Activated CD4-positive, CD25-positive, alpha-beta regulatory T cell treated with anti-CD3 and anti-CD28 coated beads, Interleukin-2, amount 50 U/mL, for 72 hours (primary cell): ENCODE measurements at places on chromosomes 16 and 17.

GRCh38 chr16:20441191-20441590, 10.1 kb upstream of the ACSM2A start:
- no peak for DNase-seq

GRCh38 chr16:28167730-28168129, 44.0 kb downstream of the XPO6 start:
- no peak for DNase-seq

- no peak for DNase-seq
Measured at GRCh38 chr16:10338426-10338825, 47.4 kb upstream of the ATF7IP2 start.

- DNase-seq, result no peak
Measured at GRCh38 chr16:81061307-81061640, 15.8 kb downstream of the C16orf46 start.

DNA sequence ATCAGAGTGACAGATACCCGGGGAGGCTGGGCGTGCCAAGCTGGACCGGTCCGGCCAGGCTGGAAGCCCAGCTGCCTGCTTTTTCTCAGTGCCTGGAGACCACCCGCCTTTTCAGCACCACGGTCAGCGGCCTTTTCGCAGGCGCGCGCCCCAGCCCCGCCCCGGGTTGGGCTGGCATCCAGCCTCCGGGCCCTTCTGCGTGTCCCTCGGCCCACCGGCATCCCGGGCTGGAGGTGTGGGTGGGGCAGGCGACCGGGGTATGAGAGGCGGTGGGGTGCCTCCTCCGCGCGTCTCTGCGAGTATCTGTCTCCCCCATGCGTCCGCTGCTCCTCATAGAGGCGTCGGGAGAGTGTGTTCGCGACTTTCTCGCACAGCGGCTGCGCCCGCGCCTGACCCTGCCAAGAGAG, 102.5 kb downstream of the MRM1 start:
- peak; percentile 41 for DNase-seq

DNA sequence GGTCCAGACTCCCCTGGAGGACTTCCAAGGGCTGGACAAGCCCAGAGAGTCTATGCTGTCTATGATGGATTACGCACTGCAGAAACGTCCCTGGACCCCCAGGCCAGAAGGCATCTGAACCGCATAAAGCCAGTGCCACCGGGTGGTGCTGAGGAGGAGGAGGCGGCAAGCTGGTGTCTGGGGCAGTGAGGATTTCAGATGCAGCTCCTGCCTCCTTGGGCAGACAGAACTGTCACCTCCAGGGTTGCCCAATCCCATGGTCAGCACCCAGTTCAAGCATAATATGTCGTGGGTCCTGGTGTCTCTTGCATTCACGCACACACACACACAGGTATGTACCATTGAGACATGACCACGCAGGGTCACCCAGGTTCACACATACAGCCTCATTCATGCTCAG, 25.6 kb downstream of the RAP1GAP2 start:
- no peak for DNase-seq

- DNase-seq, result no peak
Measured at GRCh38 chr17:27354491-27355081, 60.7 kb downstream of the WSB1 start.
